ENCODE measurements at places on chromosomes 4 and X. TPM values are rescaled to one million over a fixed set of nuclear protein-coding genes. Genes with fewer than 3 reads are reported as not detected.

DNA sequence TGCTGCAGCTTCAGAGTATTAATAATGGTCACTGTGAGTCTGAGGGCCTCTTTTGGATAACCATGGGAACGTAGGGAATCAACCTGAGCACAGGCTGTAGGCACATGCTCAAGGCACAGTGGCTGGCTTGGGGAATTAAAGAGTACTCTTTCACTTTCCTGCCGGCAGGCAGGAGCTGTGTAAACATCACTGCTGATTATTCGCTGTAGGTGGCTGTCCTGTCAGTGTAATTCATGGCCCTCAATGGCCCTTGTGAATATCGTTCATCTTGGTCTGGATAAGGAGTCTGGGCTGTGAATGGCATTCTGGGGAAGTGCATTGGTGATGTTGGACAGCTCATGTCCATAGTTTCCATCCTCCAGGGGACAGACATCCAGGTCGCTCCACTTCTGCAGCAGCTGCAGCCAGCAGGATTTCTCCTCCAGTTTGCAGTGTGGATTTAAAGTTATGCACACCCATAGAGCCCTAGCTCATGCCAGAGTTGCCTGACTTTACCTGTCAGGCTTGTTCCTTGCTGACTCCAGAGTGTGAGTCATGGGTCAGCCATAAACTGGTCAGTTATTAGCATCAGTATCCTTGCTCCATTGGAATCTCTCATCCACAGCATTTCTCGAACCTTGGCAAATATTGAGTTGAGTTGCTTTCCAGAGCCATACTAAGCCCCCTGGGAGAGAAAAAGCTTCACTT, 43.0 kb downstream of the C4orf33 start:
- no peak for DNase-seq
- H3K4me3 ChIP-seq: no peak overlapping the region
- no peaks in the 10 kb centered on the region for H3K27me3 ChIP-seq
- H3K27ac ChIP-seq: no peak overlapping the region
- peaks cover 5% of the 10 kb centered on the region for H3K4me1 ChIP-seq

The CT47B1 gene
- total RNA-seq: not detected

The MAGED4 gene
- total RNA-seq: 39.7 TPM

The GPC4 gene
- total RNA-seq: 7.8 TPM

DNA sequence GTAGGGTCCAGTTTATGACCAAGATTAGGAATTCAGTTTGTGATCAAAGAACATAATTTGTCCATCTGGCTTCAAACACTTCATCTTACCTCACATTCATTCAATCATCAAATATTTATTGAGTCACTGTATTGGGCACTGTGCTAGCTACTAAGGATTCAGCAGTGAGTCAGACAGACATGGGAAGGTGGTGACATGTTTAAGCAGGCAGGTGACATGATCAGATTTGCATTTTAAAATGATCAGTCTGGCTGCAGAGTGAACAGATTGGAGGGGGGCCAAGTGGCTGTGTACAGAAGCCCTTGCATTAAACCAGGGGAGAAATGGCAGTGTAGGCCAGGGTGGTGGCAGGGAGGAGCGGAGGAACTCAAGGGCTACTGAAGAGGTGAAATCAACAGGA, 25.1 kb upstream of the APLN start:
- H3K4me3 ChIP-seq: no peak overlapping the region
- H3K36me3 ChIP-seq: no peaks in the 10 kb centered on the region
- H3K4me1 ChIP-seq: peaks cover 12% of the 10 kb centered on the region
- DNase-seq: no peak
- H3K27ac ChIP-seq: no peak overlapping the region

- DNase-seq: no peak
- H3K27me3 ChIP-seq: no peaks in the 10 kb centered on the region
- H3K36me3 ChIP-seq: no peaks in the 10 kb centered on the region
- H3K27ac ChIP-seq: no peak overlapping the region
- H3K4me1 ChIP-seq: no peaks in the 10 kb centered on the region
Observed at GRCh38 chr4:54423066-54423465, 194.0 kb downstream of the PDGFRA start.

GRCh38 chrX:32778965-32779364, 432.4 kb downstream of the DMD start:
- DNase-seq: no peak
- H3K36me3 ChIP-seq: no peaks in the 10 kb centered on the region
- H3K27ac ChIP-seq: no peak overlapping the region
- no peaks in the 10 kb centered on the region for H3K27me3 ChIP-seq
- H3K4me1 ChIP-seq: no peaks in the 10 kb centered on the region

- DNase-seq: no peak
- H3K36me3 ChIP-seq: no peaks in the 10 kb centered on the region
- H3K27me3 ChIP-seq: no peaks in the 10 kb centered on the region
- H3K4me3 ChIP-seq: no peak overlapping the region
- peaks cover 15% of the 10 kb centered on the region for H3K4me1 ChIP-seq
Observed at GRCh38 chr4:183962419-183962818, 57.3 kb downstream of the STOX2 start.

DNA sequence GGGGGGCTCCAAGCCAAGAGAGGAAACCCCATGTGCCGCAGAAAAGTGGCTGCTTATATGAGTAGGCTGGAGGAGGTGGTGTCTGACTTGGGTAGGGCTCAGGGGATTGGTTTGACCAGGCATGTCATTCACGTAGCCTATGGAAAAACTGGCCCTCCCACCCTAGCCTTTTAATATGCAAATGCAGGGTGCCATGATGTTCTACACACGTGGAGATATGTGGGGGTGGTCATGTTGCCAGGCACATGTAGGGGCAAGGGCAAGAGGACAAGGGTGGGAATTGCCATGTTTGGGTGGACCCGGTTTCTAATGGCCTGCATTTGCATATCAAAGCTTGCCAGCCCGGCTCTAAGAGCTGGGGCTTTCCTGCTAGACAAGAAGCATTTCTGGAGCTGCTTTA, 86.9 kb upstream of the SHISA3 start:
- H3K4me3 ChIP-seq: no peak overlapping the region
- no peaks in the 10 kb centered on the region for H3K4me1 ChIP-seq
- H3K27me3 ChIP-seq: no peaks in the 10 kb centered on the region
- no peak overlapping the region for H3K27ac ChIP-seq

The MAGEB17 gene
- total RNA-seq: not detected

The SYAP1 gene
- total RNA-seq: 31.8 TPM

All from spinal cord (tissue), 10 donors.